Fibroblast of lung (primary cell): ENCODE measurements at places on chromosomes 7 and 10. TPM values are rescaled to one million over a fixed set of nuclear protein-coding genes. Genes with fewer than 3 reads are reported as not detected.

Gene ANK3
- total RNA-seq = 0.50 and 1.3 TPM in 2 replicates

Gene PPRC1
- total RNA-seq = 9.9 and 10.0 TPM in 2 replicates

Gene FKBP9
- 242 and 274 TPM in 2 replicates for total RNA-seq

Gene CNPY1
- total RNA-seq = not detected in 2 replicates

Gene PCGF5
- 28.5 and 31.5 TPM in 2 replicates for total RNA-seq

Gene KAZALD1
- 14.4 and 19.8 TPM in 2 replicates for total RNA-seq

Gene ZCWPW1
- 2.8 and 4.1 TPM in 2 replicates for total RNA-seq

Gene DCLRE1A
- 8.7 and 9.4 TPM in 2 replicates for total RNA-seq

Gene DPP6
- total RNA-seq = not detected in 2 replicates

Gene SLC37A3
- 53.5 and 58.0 TPM in 2 replicates for total RNA-seq

Gene HYAL4
- not detected in 2 replicates for total RNA-seq

Gene LAMB1
- total RNA-seq = 440 and 516 TPM in 2 replicates

Gene ELAPOR2
- total RNA-seq = 5.6 and 5.9 TPM in 2 replicates

Gene TRPV5
- not detected in 2 replicates for total RNA-seq

Gene CUEDC2
- 60.8 and 63.2 TPM in 2 replicates for total RNA-seq

Gene OR2A12
- not detected in 2 replicates for total RNA-seq

Gene MOGAT3
- not detected in 2 replicates for total RNA-seq

Gene PHYH
- 23.1 and 31.5 TPM in 2 replicates for total RNA-seq

Gene C10orf67
- total RNA-seq = under 0.01 TPM in 2 replicates

Gene SFRP5
- total RNA-seq = not detected in 2 replicates

Gene ECHDC3
- total RNA-seq = 16.2 and 17.7 TPM in 2 replicates

Gene CAV2
- 60.1 and 119 TPM in 2 replicates for total RNA-seq

Gene RAB19
- total RNA-seq = not detected in 2 replicates

Gene PIP4K2A
- 37.5 and 40.0 TPM in 2 replicates for total RNA-seq

Gene NANOS1
- 1.0 and 1.2 TPM in 2 replicates for total RNA-seq

Gene COL1A2
- total RNA-seq = 2,400 and 2,928 TPM in 2 replicates

Gene TRIM50
- total RNA-seq = not detected in 2 replicates

Gene VSTM4
- 4.4 and 8.1 TPM in 2 replicates for total RNA-seq

Gene RAMP3
- under 0.01 and 0.17 TPM in 2 replicates for total RNA-seq

Gene CACNB2
- total RNA-seq = 0.66 and 1.5 TPM in 2 replicates

Gene XRCC2
- total RNA-seq = under 0.01 and 0.66 TPM in 2 replicates

Gene PRPS1L1
- not detected in 2 replicates for total RNA-seq

Gene PRSS37
- not detected in 2 replicates for total RNA-seq

Gene FAM200A
- total RNA-seq = 8.2 and 9.7 TPM in 2 replicates

Gene PUS7
- 8.8 and 14.9 TPM in 2 replicates for total RNA-seq

Gene PRKAR2B
- 12.6 and 14.7 TPM in 2 replicates for total RNA-seq

Gene UPK3B
- total RNA-seq = under 0.01 and 0.50 TPM in 2 replicates

Gene CEP55
- total RNA-seq = 2.1 and 19.0 TPM in 2 replicates

Gene NUTM2E
- under 0.01 TPM in 1 of 2 replicates, not detected in the other for total RNA-seq

Gene SLC18A3
- total RNA-seq = not detected in 2 replicates
